Cerebellum (tissue), 4 donors: ENCODE measurements at places on chromosomes 3 and 15. TPM values are rescaled to one million over a fixed set of nuclear protein-coding genes. Genes with fewer than 3 reads are reported as not detected.

PPP1R14D gene
- not detected for total RNA-seq

DNA sequence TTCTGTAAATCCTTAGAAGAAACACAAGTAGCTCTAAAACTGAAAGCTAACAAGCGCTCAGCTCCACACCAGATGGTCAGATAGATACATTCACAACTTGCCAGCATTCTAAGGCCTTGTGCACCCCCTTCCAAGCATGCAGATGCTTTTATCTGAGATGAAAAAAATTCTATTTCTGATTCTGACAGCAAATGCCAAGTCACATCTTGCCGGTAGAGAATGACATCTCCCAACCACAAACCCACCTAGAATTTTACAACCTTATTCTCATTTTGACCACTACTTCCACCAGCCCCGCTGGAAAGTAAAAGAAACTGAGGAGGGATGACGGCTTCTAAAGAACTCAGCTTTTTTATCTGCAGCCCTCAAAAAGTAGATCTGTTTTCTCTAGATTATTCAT is 57.7 kb downstream of the SUMF1 start:
- peak; percentile 51 for DNase-seq

DNA sequence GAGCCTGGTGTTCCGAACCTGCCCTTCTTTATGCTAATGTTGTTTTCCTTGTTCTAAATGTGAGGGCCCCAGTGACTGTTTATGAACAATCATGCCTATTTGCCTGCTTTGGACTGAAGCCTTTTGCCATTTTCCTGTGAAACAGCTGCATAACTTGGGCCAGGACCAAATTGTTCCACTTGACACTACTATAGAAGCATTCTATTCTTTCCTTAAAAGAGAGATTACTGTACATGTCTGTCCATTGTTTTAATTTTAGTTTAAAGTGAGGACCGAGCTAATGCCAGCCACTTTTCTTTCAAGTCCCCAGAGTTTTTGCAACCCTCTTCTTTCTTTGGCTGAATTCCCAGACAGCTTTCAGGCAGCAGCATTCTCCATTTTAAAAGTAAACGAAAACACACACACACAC is 980.3 kb downstream of the CADM2 start:
- no peak for DNase-seq

CHCHD6 gene
- total RNA-seq = 20.8 TPM

DNA sequence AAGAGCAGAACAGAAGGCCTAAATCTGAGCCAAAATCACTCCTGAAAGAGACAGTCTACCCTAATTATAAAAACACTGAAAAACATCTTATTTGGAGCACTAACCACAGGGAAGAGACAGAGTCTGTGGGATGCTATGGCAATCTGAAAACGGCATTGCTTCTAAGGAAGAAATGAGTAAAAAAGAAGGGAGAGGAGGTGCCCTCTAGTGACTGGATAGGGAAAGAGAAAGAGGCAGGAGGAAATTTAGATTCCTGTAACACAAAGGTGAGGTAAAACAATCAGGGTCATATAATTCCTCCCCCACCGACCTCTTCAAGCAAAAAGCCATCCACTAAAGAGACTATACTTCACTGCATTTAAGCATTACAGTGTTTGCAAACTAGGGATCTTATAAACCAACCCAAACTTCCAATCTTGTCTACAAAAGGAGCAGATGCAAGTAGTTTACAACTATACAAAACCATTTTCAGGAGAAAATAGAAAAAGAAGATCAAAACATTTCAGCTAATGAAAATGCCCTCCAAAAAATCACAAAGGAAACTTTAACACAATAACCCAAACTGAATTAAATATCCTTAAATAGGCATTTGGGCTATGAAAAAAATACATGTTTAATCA is 32.6 kb downstream of the HACD2 start:
- DNase-seq = peak; percentile 14

IL17RB gene
- 14.2 TPM for total RNA-seq

FSIP1 gene
- 6.1 TPM for total RNA-seq

GRCh38 chr3:12993517-12994356 is 79.5 kb downstream of the IQSEC1 start:
- no peak for DNase-seq

DNA sequence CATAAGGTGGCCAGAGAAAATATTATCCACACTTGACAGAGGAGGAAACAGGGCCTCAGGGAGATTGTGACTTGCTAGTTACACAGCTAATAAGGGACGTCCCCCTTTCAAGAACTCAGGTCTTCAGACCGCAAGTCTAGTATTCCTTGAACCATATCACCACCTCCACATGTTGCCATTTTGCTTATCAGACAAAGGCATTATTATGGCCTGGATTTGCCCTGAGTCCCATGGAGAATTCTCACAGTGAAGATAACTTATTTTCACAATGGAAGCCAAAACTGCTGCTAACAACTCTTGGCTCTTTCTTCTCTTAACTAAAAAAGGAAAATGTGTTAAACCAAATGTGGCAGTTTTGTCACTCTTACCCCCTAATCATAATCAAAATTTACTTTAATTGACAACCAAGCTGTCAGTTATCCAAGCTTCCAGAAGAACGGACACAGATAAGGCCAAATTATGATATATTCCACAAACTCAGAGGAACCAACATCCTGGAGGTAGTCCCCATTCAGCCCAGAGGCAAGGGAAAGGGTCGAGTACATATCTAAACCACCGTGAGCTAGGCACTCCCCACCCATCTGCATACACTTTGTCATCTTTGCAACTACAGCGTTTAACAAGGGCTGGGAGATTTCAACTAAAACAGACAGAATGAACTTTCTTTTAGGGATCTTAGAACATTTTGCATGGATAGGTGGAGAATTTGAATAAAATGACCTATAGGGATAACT is 63.6 kb upstream of the THBS1 start:
- DNase-seq = no peak

- DNase-seq = peak; percentile 91
These were observed 89.4 kb downstream of the LINGO1 start for GRCh38 chr15:77543159-77543882.

DNA sequence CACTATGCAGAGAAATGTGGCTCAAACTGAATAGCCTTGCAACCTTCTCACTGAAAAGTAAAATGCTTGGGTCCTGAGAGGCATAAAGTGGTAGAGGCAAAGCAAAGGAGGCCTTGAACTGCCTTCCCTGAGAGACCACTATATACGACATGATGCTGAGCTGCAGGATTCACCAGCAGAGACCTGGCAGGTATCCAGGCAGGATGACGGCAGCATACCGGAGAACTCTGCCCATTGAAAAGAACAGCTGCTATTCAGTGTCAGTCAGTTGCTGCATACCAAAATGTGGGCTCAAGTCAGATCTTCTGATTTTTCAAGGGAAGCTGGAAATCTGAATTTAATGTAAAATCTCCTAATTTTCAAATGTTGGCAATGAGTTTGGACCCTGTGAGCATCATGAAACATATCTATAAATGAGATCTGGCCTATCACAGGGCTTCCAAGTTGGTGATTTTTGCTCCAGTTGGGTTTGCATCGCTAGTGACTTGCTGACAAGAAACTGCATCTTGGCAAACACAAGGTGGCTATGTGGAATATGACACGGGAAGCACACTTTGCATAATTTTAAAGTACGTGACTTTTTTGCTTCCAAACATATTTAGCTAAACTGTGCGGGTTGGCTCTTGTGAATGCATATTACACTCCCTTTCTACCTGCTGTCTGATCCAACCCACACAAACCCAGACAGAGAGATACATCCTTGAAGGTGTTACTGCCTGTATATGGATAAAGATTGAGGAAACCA is 529.0 kb downstream of the AGBL1 start:
- no peak for DNase-seq

PLSCR4 gene
- 13.4 TPM for total RNA-seq

- DNase-seq = no peak
These were observed 13.3 kb upstream of the CCR1 start for GRCh38 chr3:46221391-46221790.

GRCh38 chr3:27312044-27312668 is 57.0 kb downstream of the NEK10 start:
- peak; percentile 41 for DNase-seq

DNA sequence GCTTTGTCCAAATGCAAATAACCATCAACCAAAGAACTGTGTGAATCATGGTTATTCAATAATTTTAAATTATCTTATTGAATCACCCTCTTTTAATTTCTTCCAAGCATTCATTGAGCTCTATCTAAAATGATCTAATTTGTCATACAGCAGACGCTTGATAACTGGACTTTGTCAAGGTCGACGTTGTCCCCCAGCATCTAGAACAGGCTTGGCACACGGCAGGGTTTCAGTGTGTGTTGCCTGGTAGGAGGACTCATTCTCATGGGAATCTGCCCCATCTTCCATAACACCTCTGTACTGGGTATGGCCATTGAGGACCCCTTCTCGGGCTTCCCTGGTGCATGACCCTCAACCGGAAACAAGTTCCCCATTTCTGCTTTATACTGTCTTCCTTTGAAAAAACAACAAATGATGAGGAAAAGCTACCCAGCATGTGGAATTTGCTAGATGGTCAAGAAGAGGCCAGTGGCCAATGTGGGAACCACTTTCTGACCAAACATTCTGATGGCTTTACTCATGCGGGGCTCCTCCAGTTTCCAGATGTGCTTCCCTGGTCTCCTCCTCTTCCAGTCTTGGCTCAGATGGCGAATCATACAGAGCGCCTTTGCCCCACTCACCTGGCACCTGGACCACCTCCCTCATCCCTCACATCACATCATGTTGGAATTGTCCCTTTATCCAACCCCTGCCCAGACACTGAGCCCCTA is 41.7 kb upstream of the SEC22A start:
- DNase-seq = no peak

GRCh38 chr15:38648121-38648843 is 83.7 kb upstream of the RASGRP1 start:
- no peak for DNase-seq

CFAP91 gene
- total RNA-seq = 13.3 TPM

CPLX3 gene
- 1.00 TPM for total RNA-seq

- DNase-seq = no peak
These were observed 17.7 kb downstream of the USF3 start for GRCh38 chr3:113678773-113679172.

CATSPER2 gene
- total RNA-seq = 12.8 TPM

DNA sequence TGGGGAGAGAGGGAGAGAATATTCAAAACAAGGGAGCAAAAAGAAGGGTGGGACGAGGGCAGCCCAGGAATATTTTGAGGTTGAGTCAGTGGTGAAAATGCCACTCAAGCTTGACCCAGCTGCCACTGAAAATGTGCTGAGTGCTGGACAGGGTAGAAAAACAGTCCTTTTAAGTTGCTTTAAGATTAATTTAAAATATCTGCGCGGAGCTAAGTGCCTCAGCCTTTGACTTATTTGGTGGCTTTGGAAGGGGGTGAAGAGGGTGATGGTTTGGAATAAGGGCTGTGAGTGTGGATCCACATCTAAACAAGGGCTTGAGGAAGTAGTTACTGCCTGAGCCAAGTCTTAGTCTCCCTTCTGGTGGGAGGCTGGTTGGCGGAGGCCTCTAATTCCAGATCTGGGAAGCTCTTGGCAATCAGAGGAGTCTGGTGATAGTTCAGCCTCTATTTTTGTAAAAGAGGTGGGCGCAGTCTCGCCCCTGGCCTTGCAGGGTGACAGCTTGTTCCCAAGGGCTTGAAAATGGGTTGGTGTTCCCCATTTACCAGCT is 280.8 kb upstream of the ROPN1 start:
- no peak for DNase-seq

LRIG1 gene
- total RNA-seq = 87.7 TPM

HDAC11 gene
- total RNA-seq = 7.6 TPM

PP2D1 gene
- not detected for total RNA-seq

- DNase-seq = no peak
These were observed 11.6 kb downstream of the NEK11 start for GRCh38 chr3:131038326-131038725.

GRCh38 chr15:75356006-75356405 is 9.2 kb downstream of the NEIL1 start:
- no peak for DNase-seq

- DNase-seq = no peak
These were observed 12.4 kb downstream of the XXYLT1 start for GRCh38 chr3:195258449-195259153.

GATA2 gene
- total RNA-seq = 2.0 TPM

- no peak for DNase-seq
These were observed 92.5 kb downstream of the IL20RB start for GRCh38 chr3:137050281-137050680.

- no peak for DNase-seq
These were observed 30.7 kb downstream of the SLC6A6 start for GRCh38 chr3:14433106-14433505.

DNA sequence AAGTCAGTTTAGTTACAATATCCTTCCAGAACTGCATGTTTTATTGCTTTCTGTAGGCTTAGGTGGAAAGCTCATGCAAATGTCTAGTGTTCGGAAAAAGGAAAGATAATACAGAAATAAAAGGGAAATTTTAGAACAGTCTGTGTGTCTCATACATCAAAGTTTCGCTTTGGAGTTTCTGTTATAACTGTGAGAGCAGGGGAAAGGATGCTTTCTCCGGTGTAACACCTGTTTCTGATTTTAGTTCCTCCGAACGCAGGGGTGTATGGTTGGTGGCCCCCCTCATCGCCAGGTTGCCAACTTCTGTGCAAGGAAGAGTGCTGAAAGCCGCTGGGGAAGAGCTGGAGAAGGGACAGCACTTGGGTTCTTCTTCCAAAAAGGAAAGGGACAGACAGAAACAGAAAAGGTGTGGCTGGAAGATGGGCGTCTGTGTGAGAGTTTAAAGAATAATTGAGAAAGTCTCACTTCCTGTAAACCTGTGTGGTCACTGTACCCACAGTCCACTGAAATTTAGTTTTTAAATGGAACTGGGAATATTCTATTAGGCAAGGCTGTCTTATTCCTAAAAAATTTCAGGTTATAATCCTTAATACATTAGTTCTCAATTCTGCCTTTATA is 6.7 kb downstream of the P2RY12 start:
- DNase-seq = no peak

DNA sequence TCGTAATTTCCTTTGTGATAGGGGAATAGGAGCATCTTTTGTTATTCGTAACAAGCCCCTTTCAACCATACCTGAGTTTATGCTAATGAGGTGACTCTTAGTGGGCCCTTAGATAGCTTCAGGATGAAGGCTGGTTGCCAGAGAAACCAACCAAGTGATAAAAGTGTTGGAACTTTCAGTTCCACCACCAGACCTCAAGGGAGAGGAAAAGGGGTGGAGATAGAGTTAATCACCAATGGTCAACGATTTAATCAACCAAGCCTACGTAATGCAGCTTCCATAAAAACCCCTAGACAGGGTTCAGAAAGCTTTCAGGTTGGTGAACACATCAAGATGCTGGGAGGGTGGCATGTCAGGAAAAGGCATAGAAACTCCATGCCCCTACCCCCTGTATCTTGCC is 33.0 kb downstream of the HERC1 start:
- no peak for DNase-seq

DNA sequence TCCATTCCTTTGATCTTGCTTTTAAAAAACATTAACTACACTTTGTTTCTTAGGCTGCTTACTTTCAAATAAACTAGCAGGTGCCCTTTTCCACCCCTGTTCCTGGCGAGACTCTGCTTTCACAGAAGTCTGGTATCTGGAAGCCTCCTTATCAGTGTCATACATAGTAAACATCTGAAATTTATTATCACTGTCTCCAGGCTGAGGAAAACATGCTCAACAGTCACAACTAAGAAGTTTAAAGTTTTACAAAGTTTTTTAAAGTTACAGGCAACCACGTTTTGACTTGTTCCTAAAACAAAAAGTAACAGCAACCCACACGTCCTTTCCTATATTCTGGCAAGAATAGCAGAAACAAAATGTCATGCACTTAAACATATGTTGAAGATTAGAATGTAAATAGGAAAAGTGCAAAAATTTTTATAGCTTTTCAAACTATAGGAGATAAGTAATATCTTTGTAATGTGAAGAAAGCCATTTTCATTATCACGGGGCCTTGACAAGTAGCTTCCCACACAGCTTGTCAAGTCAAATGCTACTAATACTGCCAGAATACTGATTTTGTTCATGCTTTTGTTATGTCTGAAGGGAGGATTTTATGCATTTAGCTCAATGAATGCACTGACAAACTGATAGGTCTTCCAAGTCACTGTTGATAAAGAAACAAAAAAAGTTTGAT is 275.2 kb upstream of the KCNMB2 start:
- no peak for DNase-seq
